Activated T-helper 1 cell treated with anti-CD3 and anti-CD28 coated beads, Interleukin-2, amount 50 U/mL, for 16 hours (primary cell): ENCODE measurements at places on chromosomes 1 and 21.

DNA sequence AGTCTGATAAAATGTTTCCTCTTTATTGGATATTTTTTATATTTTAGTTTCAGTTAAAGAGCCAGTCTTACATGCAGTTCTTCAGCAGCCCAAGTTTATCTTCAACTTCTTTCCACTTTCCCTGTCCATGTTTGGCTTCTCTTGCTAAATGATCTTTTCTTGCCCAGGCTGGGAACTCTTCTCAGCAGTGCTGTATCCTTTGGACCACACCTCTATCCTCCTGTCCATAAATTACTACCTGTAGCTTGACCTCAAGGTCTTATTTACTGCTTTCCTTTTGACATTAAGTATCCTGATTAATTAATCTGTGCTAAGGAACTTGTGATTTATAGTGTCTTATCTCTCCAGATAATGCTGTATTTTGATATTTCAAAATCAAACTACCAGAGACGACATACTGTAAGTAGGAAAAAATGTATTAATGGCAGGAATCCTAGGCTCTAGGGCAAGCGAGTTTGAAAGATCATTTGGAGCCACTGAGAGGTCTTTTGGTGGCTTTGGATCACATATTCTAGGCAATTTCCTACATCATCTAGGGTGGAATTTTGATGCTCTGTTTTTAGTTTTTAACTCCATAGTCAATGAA lies 20.5 kb upstream of the PDC start:
- DNase-seq, result no peak

DNA sequence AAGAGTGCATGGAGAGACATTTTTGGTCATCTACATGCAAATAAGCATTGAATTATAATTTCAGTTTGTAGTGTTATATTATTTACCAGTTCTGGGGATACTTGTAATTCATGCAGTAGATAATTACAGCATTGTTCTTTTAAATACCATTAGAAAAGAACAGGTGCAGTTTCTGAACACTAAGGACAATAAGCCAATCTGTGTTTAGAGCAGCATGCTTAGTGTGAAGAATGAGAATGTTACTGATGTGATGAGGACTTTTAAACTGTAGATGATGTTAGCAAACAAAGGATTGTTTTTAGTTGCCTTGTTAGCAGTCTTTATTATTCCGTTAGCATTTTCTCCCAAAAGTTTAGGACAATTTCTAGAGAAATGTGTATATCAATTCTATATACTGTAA lies 348.3 kb downstream of the BRINP3 start:
- no peak for DNase-seq

DNA sequence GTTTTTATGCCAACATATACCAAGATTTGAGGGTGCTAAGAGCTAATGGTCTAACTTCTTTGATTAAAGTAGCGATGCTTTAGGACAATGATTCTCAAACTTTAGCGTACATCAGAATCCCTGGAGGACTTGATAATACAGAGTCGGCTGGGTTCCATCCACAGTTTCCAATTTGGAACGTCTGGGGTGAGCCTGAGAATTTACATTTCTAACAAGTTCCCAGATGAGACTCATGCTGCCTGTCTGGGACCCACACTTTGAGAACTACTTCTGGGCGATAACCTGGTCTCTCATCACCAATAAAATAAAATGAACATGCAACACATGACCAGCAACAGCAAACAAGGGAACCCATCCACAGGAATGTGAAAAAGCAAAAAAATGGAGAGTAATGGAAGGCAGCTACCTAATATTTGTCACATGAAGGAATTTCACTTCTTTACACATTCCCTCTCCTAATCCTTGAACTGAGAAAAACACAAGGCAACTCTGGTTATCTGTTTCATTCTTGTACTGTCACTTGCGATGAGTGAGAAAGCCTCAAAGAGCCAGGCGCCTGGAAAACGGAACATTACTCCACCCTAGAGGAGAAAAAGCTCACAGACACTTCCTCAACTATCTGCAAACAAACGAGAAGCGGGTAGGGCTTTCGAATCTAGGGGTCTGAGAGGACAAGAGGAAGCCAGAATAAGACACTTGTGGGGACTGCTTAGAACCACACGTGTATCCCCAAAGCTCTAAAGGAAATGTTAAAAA lies 14.0 kb downstream of the HSF2BP start:
- no peak for DNase-seq

GRCh38 chr1:165152727-165153126 lies 203.8 kb downstream of the LMX1A start:
- DNase-seq, result no peak

DNA sequence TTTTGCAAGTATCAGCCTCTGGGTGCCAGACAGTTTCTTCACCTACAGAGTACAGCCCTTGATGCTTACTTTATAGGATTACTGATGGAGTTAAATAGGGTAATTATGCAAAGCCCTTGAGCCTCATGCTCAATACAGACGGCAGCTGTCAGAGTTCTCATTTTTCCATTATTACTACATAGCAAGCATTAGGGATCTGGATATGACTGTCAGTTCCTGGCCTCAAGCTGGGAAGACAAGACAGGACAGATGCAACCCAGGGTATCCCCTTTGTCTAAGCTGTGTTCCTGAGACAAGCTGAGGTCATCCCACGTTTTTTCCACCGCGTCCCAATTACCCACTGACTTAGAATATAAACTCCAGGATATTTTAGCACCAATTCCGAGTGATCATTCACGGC lies 94.4 kb downstream of the SLC35F3 start:
- no peak for DNase-seq

DNA sequence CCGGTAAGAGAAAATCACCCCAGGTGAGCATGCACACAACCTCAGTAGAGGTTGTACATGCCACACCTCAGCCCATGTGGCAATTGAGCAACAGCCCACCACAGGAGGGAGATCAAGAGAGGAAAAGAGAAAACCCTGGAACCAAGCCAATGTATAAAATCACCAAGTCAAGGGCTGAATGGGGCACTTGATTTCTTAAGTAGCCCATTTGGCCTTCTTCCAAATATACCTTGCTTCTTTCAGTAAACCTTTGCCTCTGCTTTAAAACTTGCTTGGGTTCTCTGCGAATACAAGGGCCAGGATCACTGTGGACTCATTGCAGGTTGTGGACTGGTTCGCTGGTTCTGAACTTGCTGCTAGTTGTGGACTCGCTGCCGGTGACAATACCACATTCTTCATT lies 1814.0 kb downstream of the PLA2G4A start:
- DNase-seq, result no peak

GRCh38 chr1:38403667-38404066 lies 357.1 kb upstream of the POU3F1 start:
- no peak for DNase-seq

DNA sequence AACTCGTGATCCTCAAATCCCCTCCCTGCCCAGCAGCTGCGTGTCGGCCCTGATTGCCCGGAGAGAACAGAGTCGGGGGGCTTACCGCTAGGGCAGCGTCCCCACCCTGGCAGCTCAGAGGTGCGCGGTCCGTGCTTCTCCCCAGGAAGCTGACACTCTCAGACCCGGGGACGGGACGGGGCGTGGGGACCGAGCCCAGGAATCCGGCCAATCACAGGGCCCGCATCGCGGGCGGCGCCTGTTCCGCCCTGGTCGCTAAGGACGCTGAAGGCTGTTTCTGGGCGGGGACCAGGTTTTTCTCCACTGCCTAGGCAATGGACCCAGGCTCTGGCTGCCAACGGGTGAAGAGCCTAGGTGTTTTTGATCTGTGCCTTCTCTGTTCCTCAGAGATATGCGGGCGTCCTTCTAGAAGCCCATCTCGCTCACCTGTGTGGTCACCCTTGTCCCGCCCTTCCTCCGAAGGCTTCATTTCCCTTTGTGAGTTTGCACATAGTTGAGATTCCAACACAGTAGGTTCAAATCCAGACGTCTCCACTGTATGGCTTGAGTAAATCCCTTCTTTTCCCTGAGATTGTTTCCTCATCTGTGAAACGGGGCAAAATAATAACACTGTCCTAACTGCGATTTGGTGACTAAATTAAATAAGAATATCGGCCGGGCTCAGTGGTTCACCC lies at the start of gene C1orf87:
Gene C1orf87 (minus strand): TSS at position 166 of the 674 bp plus-strand sequence. CDS start 1,127 bp downstream, outside the sequence.
- no peak for DNase-seq

- DNase-seq, result no peak
Observed at GRCh38 chr21:42521805-42522204, 8.2 kb downstream of the SLC37A1 start.
